Camera-type eye (tissue), 1 donor: ENCODE measurements at places on chromosomes 16 and 17. TPM values are rescaled to one million over a fixed set of nuclear protein-coding genes. Genes with fewer than 3 reads are reported as not detected.

The CPNE2 gene
- 21.4 TPM for total RNA-seq

The GNAO1 gene
- 19.7 TPM for total RNA-seq

The SREBF1 gene
- total RNA-seq = 68.8 TPM

The HSD11B2 gene
- 4.3 TPM for total RNA-seq

The DPEP3 gene
- not detected for total RNA-seq
